ENCODE measurements at places on chromosomes 3 and 15.
A peak's percentile ranks its signal among the peaks of the same experiment; 100 is the strongest.

- peak; percentile 88 for DNase-seq
These were observed 101.1 kb upstream of the THRB start for GRCh38 chr3:24595796-24596195.

DNA sequence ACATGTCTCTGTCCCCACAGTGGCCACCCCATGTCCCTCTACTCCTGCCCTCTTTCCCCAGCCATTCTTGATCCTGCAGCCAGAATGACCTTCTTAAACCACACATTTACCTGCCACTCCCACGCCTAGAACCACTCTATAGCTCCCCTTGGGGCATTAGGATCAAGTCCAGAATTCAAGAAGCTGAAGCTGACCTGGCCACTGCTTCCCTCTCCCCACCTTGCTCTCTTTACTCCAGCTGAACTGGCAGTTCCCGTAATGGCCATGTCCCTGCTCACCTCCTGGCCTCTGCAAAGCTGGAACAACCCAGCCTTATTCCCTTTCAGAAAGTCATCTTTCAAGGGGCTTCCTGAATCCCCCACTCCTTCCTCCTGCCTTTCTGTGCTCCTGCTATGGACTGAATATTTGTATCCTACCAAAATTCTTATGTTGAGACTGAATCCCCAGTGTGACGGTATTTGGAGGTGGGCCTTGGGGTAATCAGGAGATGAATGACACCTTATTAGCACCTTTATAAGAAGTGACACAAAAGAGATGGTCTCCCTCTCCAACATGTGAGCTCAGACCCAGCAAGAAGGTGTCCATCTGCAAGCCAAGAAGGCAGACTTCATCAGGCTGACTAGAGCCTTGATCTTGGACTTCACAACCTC, 3.8 kb downstream of the CSRNP1 start:
- peak; percentile 39 for DNase-seq

- DNase-seq = no peak
These were observed 17.7 kb upstream of the CADPS start for GRCh38 chr3:62892951-62893350.

DNA sequence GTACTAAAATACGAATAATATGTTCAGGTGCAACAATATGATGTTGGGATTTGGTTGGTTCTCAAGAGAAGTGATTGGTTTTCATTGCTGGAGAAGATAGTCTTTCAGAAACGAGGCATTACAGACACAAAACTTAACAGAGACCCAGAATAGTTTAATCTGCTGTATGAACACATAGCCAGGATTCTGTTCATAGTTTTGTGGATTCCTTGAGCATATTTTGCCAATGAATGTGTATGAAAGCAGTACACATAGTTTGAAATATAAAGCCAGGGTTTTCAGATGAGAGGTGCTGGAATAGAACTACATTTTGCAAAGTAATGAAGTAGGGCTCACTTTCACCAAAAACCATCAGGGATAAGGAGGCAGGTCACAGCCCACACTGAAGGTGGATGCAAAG, 5.7 kb upstream of the MCTP2 start:
- DNase-seq = no peak

GRCh38 chr3:174186377-174186989, 672.7 kb upstream of the NAALADL2 start:
- peak; percentile 24 for DNase-seq

- no peak for DNase-seq
These were observed 743.9 kb upstream of the GOLIM4 start for GRCh38 chr3:168839653-168840052.

GRCh38 chr15:98160236-98160635, 199.7 kb downstream of the ARRDC4 start:
- DNase-seq = no peak

DNA sequence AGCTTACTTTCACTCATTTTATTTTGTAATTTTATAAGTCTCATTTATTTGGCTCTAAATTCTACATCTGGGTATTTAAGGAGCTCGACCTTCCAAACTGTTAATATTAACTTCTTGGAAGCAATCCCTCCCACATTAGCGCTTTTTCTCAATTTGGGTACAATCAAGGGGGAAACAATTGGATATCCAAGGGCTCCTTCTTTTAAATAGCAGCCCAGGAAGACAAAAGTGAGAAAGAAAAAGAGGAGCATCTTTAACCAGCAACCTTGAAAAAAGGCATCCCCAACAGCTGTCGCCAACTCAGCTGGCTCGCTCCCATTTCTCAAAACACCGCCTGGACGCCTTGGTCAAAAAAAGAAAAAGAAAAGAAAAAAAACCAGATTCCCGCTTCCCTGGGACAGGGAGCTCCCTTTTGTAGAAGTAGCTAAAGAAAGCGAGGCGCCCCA, 873 bp downstream of the C3orf70 start:
- no peak for DNase-seq

- DNase-seq = no peak
These were observed 5.7 kb downstream of the ABHD5 start for GRCh38 chr3:43696441-43696840.
